ENCODE measurements at places on chromosomes 11 and 22. TPM values are rescaled to one million over a fixed set of nuclear protein-coding genes. Genes with fewer than 3 reads are reported as not detected.

The DKK3 gene
- total RNA-seq, result 50.3 TPM

The KCNK4 gene
- not detected for total RNA-seq

The KCNE3 gene
- 26.2 TPM for total RNA-seq

DNA sequence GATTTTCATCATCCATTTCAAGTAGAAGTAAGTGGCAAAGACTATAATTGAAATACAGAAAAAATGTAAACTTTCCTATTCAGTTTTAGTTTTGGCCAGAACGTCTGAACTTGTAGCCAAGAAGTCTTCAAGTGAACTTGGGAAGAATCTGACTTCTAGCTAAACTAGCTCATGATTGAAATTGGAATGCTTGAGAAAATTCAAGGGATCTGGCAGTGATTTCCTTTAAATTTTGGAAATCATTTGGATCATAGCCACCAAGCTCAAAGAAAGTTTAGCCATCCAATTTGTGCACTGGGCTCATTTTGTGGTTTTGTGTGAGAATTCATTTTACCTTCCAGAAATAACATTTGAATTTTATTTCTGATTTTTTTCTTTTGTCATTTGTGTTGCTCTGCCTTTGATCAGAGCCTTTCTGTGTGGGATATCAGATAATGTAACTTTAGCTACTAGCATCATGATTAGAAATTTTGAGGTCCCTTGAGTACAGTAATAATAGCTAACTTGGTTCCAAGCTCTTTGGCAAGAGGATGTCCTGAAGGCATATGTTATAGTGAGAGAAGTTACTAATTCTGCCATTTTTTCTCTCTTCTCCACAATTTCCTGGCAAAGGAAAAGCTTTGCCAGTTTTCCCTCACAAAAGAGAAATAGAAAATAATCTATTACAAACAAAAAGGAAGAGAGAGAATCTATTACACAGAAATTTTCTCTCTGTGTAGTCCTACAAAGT is 2123.7 kb upstream of the RAG2 start:
- no peak for DNase-seq

DNA sequence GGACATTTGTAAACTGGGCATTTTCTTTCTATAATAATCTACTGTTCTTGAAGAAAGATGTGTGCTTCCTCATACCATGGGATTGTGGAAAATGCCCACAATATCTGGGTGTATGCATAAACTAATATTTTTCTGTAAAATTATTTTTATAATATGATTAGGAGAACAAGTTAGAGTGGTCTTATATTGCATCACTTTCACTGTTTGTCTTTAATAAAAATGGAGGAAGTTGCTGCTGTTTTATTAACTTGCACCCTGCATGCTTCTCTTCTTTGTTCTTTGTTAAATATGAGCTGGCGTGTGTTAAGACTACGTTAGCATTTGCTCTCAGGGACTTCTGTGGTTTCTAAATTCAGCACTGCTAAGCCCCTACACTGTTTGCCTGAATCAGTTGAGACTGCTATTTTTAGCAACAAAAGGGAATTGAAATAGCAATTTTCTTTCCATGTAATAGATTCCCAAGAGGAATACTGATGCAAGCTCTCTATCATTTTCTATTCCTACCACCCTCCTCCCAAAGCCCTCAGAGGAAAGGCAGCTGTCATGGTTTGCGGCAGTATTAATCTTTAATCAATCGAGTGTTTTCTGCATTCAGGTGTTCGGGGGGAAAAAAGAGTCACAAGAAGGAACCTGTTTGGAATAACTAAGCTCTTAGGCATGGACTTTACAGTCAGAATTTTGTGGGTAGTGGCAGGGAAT is 56.1 kb downstream of the HSD17B12 start:
- no peak for DNase-seq

DNA sequence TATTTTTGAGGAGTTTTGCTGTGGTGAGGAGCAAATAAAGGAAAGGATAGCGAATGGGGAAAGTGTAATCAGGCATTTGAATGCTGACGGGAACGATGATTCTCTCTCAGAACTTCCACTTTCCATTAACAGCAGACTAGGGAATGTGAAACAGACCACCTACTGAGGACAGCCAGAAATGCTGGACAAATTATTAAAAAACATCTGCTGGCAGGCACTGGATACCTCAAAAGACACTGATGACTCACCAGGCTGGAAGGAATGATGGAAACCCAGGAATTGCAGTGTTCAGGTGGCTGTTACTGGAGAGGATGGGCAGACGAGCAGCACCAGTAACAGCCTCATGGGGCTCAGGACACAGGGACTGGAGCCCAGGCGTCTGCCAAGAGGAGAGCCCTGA is 33.4 kb downstream of the PLA2G6 start:
- no peak for DNase-seq

GRCh38 chr11:61139387-61139786 is 21.8 kb downstream of the VPS37C start:
- no peak for DNase-seq

DNA sequence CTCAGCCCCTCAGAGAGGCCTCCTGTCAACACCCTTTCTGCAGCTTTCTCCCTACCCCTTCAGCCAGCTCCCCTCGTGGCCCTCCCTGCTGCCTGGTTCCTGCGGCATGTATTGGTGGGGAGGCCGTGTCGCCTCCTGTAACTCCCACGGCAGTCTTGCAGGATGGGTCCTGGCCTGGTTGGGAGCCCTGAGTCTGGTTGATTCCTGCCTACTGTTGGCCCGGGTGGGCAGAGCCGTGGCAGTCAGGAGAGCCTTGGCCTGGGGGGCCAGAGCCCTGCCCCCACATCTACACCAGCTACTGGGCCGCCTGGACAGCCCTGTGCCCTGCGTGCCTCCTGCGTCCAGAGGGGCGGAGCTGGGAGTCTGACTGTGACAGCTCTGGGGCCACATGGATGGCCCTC is 30.3 kb upstream of the GRAMD4 start:
- peak; percentile 67 for DNase-seq

DNA sequence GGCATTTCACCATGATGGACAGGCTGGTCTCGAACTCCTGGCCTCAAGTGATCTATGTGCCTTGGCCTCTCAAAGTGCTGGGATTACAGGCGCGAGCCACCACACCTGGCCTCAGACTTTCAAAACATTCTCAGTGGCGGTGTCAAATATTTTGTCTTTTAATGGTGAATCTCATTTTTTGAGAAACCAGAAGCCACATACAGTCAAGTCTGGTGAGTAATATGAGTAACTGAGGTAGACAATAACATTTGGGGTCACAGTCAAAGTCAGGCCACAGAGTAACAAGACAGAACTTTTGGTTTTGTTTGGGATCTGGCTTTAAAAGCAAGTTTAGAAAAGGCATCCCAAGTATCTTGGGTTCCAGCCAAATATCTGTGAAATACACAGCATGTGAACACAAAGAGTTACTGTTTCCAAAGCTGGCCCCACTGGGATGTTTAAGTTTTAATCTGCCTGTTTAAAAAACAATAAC is 5.6 kb upstream of the TMA7B start:
- DNase-seq, result no peak

DNA sequence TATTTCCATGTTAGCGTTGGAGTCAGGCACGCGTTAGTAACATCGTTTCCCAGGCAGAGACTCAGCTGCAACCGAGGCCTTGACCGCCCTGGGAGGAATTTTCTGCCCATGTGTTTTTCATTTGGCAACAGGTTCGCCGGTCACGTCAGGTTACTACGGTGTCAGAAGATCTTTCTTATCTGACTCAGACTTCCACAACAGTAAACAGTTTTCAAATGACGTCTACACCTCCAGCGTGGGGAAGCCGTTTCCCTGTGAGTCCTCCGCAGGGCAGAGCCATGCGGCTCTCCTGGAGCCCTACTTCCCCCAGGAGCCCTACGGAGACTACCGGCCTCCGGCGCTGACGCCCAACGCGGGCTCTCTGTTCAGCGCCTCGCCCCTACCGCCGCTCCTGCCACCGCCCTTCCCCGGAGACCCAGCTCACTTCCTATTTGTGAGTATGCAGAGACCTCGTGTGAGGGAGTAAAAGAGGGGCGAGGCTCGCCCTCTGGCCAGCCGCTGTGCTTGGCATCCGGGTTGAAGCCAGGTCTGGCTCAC is 14.3 kb upstream of the POU2AF3 start:
- peak; percentile 81 for DNase-seq

GRCh38 chr11:67293090-67293489 is 4.0 kb downstream of the ANKRD13D start:
- DNase-seq, result no peak

GRCh38 chr11:79198898-79199250 is 242.0 kb downstream of the TENM4 start:
- no peak for DNase-seq

Data from upper lobe of left lung (tissue), 6 donors.